ENCODE measurements at places on chromosomes 7 and 10.
A peak's percentile ranks its signal among the peaks of the same experiment; 100 is the strongest.

DNA sequence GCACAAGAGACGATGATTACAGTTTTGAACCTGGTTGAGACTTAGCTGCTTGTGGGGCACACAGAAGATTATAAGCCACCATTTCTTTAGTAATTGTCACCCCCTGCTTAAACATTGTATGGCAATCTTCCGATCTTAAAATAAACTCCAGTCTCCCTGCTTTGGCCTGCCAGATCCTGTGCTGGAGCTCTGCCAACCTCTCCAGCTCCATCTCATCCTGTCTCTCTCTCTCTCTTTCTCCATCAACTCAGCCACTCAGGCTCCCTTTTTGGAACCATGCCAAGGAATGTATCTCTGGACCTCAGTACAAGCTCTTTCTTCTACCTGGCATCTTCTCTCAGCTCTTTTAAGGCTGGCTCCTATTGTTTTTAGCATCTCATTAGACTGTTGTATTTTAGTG is 1053.2 kb downstream of the REEP3 start:
- DNase-seq = no peak

- no peak for DNase-seq
Observed at GRCh38 chr7:66741710-66742049, 1.1 kb downstream of the RABGEF1 start.

DNA sequence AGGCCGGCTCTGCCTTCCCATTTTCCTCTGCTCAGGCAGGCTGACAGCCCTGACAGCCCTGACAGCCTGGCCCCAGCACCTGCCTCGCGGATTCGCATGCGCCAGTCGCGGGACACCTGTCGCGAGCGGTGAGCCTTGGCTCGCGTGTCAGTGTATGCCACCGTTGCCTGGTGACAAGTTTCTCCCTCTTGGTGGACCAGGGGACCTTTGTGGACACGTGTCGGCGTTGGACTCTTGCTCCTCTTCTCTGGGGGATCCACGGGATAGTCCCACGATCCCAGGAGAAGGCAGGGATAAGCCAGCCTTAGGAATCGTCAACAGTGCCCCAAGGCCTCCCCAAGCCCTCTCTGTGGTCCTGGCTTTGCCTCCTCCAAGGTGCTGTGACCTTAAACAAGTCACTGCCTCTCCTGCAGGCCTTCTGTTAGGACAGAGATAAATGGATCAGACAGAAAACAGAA is 18.1 kb upstream of the ZNF273 start:
- no peak for DNase-seq

GRCh38 chr10:71031603-71032002 is 143.2 kb upstream of the PCBD1 start:
- no peak for DNase-seq

GRCh38 chr10:43195557-43195956 is 57.3 kb downstream of the CSGALNACT2 start:
- no peak for DNase-seq

DNA sequence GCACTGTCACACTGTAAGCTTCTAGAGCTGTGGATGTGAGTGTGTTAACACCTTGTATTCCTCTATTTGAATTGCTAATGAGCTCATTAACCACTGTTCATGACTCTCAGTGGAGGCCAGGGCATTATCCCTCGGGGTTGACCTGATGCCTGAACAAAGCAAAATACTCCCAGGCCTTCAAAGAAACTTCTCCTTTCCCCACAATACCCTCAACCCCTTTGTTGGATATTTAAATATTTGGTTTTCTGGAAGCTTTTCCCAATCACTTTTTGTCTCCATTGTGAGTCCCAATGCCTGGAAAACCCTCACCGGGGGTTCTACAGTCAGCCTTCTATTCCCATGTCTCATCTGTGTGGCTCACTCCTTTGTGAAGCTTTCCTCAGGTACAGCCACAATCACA is 780.1 kb downstream of the PHTF2 start:
- no peak for DNase-seq

- no peak for DNase-seq
Observed at GRCh38 chr10:119101366-119102098, 2.4 kb upstream of the DENND10 start.

GRCh38 chr10:11986593-11987216 is 55.9 kb downstream of the UPF2 start:
- peak; percentile 59 for DNase-seq

GRCh38 chr10:43815181-43815885 is 166.7 kb upstream of the ZNF32 start:
- no peak for DNase-seq

DNA sequence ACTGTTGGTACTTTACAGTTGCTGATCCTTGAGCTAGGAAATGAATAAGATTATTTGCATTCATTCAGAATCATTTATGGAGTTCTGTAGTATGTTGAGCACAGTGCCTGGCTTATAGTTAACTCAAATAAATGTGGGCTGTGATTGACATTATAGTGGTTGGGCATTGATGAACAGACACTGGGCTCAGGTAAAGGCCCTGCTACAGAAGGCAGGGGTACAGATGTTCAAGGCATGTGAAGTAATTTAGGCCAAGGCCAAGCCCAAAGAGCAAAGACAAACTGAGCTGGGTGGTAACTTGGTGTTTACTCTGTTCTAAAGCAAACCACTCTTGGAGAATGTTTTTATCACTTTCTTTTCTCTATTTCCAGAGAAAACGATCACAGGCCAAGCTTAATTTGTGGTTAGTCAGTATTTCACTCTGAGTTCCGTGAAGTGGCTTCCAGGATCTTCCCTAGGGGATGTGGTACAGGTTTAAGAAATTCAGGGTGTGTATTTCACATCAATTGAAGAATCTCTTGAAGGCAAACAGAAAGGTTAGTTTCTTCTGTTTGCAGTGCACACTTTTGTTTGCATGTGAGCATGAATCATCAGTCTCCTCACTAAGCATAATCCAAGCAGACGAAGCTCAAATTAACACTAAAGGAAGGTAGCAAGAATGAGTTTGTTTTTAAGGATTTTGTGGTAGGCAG is 113.9 kb upstream of the PRR15 start:
- no peak for DNase-seq

DNA sequence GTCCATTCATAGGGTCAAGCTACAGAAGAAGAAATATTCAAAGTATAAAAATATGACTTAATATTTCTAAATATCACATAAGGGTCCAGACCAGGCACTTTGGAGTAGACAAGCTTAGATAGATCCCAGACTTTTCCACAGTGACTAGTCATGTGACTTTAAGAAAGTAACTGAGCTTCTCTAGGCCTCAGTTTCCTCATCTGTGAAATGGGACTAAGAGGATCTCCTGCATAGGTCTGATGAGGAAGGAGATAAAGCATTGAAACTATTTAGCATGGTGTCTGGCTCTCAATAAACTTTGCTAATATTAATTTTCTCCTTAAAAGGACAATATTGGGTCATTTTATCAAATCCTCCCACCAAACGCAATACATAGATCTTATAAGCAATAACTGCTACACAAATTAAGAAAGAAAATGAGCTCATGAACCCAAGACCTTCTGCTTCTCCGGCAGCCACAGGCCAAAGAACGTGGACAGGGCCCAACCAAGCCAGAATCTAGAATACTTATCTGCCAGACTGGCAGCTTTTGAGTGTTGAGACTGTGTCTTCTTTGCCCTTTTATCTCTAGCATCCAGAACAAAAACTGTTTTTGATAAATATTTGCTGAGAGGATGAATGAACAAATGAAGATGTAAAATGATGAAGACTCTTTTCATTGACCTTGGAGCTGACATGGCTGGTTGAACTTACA is 1.6 kb upstream of the TARP start:
- no peak for DNase-seq

DNA sequence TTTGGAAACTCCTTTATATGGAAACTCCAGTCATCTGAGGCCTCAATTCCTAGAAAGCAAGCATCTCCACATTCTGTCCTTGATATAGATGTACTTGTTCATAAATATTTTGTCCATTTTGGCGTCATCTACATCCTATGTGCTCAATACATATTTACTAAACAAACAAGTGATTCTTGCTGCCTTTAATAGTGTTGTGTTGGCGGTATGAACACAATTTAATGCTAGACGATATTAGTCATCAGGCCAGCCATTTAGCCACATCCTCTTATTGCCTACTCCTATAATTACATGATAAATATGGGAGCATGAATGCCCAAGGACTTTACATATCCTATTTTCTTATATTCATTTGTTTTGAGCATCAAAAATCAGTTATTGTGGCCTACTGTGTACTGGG is 18.5 kb upstream of the IFRD1 start:
- DNase-seq = no peak

DNA sequence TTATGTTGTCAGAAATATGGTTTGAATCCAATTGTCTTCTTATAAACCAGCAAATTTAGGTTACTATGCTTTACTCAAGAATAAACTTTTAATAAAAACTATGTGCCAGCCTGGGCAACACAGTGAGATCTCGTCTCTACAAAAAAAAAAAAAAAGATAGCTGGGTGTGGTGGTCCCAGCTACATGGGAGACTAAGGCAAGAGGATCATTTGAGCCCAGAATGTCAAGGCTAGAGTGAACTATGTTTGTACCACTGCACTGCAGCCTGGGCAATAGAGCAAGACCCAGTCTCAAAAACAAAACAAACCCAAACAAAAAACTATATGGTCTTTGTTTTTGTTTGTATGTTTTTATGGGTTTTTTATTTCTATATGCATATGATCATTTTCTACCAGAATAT is 7.5 kb upstream of the ARHGAP12 start:
- no peak for DNase-seq

- DNase-seq = no peak
Observed at GRCh38 chr10:28906415-28906814, 229.1 kb downstream of the BAMBI start.

- no peak for DNase-seq
Observed at GRCh38 chr10:93139059-93139655, 65.5 kb downstream of the CYP26A1 start.

GRCh38 chr7:47451851-47452205 is 130.1 kb downstream of the TNS3 start:
- no peak for DNase-seq

DNA sequence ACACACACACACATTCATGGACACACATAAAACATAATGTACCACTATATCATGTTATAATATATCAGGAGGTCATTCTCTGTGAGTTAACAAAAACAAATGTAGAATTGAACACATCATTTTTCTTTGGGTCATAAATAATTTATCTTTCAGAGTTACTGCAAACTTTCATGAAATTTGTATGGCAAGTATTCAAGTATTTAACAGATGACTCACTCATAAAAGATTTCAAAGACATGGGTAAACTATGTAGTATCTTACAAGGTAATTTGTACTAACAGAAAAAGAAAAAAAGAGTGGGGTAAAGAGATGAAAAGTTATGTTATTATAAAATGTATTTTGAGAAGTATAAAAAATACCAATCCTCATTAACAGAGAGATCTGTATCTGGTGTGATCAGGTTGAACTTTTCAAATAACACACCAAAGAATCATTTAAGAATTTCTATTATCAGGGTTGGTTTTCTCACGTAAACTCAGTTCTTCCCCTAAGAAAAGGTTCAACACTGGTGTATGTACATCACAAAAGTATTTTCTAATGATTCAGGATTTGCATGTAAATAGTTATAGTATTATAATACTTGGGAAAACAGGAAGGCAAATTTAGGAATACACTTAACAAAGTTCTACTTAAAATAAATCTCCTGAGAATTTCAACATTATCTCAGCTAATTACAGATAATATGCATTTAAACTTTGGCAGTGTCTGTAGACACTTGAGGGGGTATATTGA is 933.1 kb upstream of the LRRN3 start:
- no peak for DNase-seq

GRCh38 chr10:47034441-47035051 is 123.3 kb downstream of the PTPN20 start:
- DNase-seq = no peak

DNA sequence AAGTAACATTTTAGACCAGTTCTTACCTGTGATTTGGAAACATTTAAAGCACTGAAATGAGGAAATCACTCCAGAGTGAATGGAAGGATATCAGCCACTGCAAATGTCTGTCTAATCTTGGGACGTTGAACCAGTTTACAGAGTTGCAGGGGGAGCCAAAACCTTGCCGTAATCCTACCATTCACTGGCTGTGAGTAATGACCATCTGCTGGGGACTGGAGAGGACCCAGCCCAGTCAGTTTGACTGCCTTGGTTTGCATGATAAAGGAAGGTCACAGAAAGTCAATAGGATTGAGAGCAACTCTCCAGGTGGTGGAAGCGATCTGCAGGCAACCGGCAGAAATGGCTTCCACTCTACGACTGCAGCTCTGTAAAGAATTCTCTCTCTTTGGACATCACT is 167.2 kb downstream of the AKR1D1 start:
- DNase-seq = no peak

GRCh38 chr7:21256310-21256877 is 171.5 kb upstream of the SP4 start:
- DNase-seq = no peak

GRCh38 chr10:28127881-28128280 is 129.0 kb upstream of the ODAD2 start:
- DNase-seq = no peak

DNA sequence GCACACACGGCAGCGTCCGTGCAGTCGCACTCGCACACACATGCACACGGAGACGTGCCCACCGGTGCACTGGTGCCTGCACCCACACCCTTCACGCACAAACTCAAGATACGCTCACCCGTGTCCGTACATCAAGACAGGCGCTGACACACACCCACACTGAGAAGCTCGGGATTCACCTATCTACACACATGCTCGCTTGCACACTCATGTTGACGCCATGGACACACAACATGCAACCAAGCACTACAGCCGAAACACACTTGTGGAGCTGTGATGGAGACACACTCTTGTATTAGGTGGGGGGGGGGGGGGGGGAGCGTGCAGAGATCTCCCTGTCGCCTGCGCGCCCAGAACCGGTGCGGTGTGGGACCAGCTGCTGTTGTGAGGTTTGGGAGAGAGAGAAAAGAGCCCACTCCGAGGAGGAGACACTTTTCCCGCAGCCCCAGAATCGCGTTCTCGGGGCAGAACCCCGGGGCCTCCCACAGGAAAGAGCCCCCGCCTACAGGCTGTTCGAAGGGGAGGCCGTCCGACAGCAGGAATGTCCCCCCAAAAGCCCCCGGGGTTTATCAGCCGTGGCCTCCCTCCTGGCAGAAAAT is 605 bp upstream of the NFKB2 start:
- DNase-seq = no peak

Measured in AG09309 (cell line).